ENCODE measurements at places on chromosomes 3 and 15.

GRCh38 chr3:115156046-115156654, 9.1 kb upstream of the ZBTB20 start:
- no peak for DNase-seq

GRCh38 chr15:53160092-53160704, 370.1 kb upstream of the ONECUT1 start:
- no peak for DNase-seq

DNA sequence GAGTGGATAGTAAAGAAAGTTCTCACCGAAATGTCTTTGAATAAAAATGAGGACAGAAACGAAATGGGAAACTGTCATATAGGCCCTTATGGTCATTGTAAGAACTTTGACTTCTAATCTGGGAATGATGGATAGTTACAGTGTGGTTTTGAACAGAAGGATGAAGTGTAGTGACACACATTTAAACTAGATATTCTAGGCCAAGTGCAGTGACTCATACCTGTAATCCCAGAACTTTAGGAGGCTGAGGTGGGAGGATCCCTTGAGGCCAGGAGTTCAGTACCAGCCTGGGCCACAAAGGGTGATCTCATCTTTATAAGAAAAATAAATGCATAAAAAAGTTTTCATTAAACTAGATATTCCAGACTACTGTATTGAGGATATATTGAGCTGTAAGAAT, 452.8 kb downstream of the ROBO1 start:
- DNase-seq, result no peak

GRCh38 chr3:72678867-72679266, 169.4 kb downstream of the SHQ1 start:
- no peak for DNase-seq

DNA sequence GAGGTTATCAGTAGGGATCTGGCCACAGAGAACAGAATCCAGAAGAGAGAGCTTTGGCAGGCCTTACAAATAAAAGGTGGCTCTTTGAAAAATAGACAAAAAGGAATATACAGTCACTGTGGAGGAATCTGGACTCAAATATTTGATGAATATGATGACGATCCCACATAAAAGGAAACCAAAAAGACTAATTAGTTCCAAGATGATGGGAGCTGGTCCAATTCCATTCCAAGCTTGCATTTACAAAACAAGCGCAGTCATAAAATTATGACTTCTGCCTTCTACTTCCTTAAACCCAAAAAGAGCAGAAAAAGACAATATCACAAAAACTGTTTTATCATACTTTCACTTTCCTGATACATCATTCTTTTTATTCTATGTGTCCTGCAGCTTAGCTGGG, 285.8 kb downstream of the DIPK2A start:
- DNase-seq, result no peak

DNA sequence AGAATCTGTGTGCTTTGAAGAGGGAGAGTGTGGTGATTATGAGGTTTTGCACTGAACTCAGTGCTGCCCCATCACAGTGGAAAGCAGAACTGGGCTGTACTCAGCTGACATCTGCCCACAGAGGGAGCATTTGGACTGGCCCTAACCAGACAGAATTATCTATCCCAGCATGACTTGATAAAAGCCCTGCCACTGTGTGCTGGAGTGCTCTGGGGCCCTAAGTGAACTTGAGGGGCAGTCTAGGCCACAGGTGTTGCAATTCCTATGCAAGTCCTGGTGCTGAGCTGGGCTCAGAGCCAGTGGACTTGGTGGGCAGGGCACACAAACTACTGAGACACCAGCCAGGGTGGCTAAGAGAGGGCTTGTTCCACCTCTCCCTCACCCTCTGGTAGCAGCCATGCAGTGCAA, 269.2 kb upstream of the CTNNB1 start:
- DNase-seq, result no peak

DNA sequence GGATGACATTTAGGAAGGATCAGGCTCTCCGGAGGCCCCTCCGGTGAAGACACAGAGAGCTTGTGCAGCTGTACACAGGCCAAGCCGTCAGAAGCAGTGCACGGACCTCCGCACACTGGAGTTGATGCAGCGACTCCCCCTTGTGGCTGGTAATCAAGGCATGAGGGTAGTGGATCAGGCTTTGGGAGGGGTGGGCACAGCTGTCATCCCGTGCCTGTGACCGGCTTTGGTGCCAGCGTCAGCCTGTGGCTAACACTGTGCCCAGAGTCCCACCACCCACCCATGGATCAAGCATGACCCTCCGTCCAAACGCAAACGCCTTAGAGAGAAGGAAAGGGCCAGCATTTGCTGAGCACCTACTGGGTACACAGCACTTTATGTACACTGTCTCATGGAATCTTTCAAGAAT, 8.2 kb upstream of the GRIP2 start:
- DNase-seq, result peak; percentile 16

- DNase-seq, result no peak
These were observed 173.1 kb downstream of the NECTIN3 start for GRCh38 chr3:111244760-111245159.

GRCh38 chr3:11037241-11037873, 44.8 kb downstream of the SLC6A1 start:
- no peak for DNase-seq

GRCh38 chr3:101803173-101803782, 24.3 kb downstream of the NXPE3 start:
- peak; percentile 67 for DNase-seq

DNA sequence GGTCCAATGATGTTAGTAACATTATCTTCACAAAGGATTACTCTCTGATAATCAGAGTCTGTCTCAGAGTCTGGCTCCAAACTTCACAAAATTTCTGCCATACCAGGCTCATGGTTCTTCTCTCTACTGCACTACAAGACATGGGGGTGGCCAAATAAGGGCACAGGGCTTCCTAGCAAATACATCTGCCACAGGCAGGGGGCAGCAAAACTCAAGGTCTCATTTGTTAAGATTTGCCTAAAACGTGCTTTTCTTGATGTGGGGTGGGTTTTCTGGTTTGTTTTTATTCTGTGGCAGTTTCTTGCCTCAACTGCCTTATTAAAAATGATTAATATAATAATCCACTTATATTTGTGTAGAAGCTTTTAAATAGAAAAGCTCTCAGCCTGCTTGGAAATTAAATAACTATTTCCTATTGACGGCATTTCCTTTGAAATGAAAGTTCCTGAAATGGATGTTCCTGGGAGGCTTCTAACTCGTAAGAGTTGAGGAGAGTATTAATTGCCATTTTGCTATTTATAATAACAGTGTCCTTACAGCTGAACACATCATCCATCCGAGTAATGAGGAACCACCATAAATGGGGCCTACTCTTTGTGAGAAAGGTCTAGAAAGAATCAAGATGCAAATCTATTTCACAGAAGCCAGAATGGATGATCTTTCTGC, 53.8 kb downstream of the SST start:
- no peak for DNase-seq

DNA sequence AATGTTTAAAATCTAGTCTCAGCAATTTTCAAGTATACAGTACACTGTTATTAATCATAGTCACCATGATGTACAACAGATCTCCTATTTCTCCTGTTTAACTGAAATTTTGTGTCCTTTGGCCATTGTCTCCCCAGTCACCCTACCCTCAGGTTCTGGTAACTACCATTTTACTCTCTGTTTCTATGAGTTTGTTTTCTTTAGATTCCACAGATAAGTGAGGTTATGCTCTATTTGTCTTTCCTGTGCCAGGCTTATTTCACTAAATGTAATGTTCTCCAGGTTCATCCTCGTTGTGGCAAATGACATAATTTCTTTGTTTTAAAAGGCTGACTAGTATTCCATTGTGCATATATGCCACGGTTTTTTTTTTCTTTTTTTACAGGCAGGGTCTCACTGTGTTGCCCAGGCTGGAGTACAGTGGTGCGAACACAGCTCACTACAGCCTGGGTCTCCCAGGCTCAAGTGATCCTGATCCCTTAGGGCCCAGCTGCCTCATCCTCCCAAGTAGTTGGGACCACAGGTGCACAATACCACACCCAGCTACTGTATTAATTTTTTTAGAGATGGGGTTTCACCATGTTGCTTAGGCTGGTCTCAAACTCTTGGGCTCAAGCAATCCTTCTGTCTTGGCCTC, 50.0 kb downstream of the RAB7A start:
- no peak for DNase-seq

DNA sequence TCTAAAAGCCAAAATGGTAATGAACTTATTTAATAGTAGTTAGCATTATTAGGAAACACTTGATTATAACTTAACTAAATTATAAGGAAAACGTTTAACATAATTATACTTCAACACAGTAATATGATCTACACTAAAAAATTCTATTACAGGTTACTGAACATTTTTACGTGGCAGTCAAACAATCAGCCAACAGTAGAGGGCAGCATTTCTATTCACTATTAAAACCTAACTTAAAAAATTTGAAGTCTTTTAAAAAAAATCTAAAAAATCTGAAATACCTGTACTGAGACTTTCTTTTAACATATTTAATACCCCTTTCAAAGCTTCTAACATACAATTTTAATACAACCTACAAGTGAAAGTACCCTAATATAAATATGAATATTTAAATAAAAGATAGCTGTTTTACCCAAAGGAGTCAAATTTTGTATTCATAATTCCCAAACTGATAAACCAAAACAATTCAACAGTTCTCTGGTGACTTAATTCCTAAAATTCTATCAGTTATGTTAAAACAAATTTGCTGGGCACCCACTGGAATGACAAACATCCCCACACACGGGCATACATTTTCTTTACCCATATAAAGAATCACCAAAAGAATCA, 41.5 kb downstream of the DLG1 start:
- DNase-seq, result peak; percentile 16

GRCh38 chr3:31668242-31668641, 135.5 kb downstream of the STT3B start:
- no peak for DNase-seq

GRCh38 chr3:73653351-73653750, 28.6 kb upstream of the PDZRN3 start:
- DNase-seq, result no peak

DNA sequence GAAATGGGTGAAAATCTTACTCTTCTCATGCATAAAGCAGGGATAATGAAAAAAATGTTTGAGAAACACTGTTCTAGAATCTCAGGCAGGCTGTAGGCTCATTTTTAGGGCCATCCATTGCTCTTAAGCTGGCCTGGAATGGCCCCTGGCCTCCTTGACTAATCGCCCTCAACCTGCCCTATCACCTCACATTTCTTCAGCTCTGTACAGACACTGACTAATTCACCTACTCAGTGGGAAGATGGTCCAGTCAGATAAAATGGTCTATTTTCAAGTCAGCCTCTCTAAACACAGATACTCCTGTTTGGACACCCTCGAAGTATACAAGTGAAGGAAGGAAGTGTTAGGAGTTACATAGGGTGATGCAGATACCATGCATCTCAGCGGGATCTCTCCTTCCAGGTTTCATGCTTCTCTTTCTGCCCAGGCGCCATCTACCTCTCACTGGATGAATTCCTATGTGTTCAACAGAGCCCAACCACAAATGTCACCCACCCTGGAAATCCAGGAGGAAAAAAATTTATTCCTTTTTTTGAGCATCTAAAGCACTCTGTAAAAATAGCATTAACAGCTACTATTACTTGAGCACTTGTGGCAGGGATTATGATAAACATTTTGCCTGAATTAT, 12.1 kb downstream of the FMN1 start:
- no peak for DNase-seq

DNA sequence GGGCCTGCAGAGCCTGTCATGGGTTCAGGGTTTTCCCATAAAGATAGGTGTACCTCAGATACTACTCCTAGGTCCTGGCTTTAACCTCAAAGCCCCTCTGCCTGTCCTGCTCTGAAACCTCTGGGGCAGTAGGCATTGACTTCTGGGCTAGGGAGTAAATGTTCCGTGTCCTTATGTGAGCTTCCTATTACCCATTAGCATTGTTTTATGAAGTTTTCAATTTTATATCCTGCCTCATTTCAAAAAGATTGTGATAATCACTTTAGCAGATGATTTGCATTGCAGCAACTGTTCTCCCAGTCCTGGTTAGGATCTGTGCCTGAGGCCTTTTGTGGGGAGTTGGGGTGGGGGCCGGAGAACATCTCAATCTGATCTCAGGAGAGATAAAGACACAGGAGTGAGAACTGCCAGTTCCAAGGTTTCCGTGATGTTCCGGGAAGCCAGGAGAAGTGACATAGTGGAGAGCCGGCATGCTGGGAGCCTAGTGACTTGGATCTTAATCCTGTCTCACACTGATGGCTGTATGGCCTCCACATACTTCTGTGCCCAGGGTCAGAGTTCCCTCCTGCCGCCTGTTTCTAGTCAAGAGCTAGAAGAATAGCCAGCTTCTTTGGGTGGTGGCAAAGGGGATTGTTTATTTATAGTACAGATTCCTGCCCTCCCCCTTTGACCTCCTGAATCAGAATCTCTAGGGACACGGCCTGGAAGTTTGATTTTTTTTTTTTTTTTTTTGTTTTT, 10.6 kb downstream of the TPM1 start:
- DNase-seq, result no peak

GRCh38 chr15:39887832-39888231, 32.2 kb downstream of the GPR176 start:
- no peak for DNase-seq

- DNase-seq, result no peak
These were observed 507.2 kb downstream of the MAGI1 start for GRCh38 chr3:65531499-65531898.

GRCh38 chr3:186882881-186883685, 40.6 kb downstream of the ADIPOQ start:
- no peak for DNase-seq

DNA sequence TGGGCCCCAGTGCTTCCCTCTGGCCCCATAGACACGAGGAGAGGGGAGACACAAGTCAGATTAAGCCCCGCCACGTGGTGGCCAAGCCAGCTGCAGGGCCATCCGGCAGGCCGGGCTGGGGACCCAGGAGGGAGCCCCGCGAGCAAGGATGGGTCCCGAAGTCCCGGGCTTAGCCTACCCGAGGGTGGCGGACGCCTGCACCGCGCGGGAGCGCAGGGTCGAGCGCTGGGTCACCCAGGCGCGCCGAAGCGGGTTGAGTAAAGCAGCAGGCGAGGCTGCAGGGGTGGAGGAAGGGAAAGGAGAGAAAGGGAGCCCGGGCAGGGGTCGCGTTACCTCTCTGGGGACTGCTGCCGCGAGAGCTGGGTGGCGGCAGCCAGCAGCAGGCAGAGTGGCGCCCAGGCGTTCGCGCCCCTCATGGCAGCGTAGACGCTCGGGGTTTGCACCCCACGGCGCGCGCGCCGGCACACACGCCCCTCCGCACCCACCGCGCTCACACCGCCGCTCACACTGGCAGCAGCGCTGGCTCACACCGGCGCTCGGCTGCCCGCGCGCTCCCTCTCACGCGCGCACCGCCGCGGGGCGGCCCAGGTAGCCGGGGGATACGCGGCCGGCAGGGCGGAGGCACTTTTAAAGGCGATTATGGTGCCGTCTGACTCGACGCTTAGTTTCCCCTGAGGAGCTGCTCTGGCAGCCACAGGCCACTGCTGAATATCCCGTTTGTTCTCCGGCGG, at the start of gene PCOLCE2:
PCOLCE2 (minus strand) TSS at position 603 of the 731 bp plus-strand sequence; CDS start at position 416, 187 bp downstream.
- DNase-seq, result no peak

GRCh38 chr3:168964736-168965135, 698.8 kb downstream of the MECOM start:
- no peak for DNase-seq

GRCh38 chr15:77622209-77622933, 10.3 kb downstream of the LINGO1 start:
- DNase-seq, result no peak

- peak; percentile 54 for DNase-seq
These were observed 59.7 kb upstream of the KBTBD8 start for GRCh38 chr3:66938338-66938963.

GRCh38 chr15:69576948-69577351, 124.3 kb downstream of the RPLP1 start:
- no peak for DNase-seq

Data from NCI-H2227 treated with DMSO at 0.1 percent for 48 hours (cell line).